ENCODE measurements at places on chromosomes 16 and 17.
A peak's percentile ranks its signal among the peaks of the same experiment; 100 is the strongest.

GRCh38 chr16:86347090-86347489 lies 163.2 kb upstream of the FOXF1 start:
- no peak for DNase-seq

DNA sequence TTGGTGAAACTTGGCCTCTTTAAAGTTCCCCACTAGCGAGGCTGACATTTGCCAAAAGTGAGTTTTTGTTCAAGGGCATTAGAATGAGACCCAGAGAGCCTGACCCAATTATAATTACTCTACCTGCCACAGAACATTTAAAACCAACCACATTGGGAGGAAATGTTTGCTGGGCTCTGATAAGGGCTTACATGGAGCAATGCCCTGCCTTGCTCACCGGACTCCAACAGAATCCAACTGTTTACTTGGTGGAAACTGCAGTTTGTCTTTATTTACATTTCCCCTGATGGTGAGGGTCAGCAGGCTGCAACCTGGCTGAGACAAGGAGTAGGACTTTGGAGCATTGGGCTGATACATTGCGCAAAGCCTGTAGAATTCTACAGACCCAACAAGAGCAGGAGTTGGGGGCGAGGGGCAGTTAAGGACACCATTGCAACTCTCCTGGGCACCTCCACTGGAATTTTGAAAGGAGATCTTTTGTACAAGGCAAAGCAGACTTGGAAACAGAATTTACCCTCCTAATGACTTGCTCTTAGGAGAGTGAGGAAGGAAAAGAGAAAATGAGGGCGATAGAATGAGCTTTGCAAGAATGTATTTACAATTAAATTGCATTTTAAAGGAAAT lies 368.6 kb downstream of the SHISA9 start:
- no peak for DNase-seq

- no peak for DNase-seq
Measured at GRCh38 chr17:18859256-18859655, 1.3 kb downstream of the PRPSAP2 start.

- no peak for DNase-seq
Measured at GRCh38 chr16:12162151-12162985, 185.8 kb downstream of the SNX29 start.

DNA sequence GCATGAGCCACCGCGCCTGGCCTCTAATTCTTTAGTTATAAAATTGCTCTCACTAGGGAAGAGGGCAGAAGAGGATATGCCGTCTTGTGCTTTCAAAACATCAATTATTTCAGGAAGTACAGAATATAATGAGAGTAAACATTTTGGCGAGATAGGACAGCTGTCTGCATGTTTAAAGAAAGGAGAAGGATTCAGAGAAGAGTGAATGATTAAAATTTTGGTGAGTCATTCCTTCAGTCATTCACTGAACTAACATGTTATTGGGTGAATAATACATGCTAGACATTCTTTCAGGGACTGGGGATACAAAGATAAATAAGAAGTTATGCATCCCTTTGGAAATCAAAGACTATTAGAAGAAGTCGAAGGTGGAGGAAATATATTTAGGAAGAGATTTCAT lies 590.3 kb upstream of the GOT2 start:
- no peak for DNase-seq

DNA sequence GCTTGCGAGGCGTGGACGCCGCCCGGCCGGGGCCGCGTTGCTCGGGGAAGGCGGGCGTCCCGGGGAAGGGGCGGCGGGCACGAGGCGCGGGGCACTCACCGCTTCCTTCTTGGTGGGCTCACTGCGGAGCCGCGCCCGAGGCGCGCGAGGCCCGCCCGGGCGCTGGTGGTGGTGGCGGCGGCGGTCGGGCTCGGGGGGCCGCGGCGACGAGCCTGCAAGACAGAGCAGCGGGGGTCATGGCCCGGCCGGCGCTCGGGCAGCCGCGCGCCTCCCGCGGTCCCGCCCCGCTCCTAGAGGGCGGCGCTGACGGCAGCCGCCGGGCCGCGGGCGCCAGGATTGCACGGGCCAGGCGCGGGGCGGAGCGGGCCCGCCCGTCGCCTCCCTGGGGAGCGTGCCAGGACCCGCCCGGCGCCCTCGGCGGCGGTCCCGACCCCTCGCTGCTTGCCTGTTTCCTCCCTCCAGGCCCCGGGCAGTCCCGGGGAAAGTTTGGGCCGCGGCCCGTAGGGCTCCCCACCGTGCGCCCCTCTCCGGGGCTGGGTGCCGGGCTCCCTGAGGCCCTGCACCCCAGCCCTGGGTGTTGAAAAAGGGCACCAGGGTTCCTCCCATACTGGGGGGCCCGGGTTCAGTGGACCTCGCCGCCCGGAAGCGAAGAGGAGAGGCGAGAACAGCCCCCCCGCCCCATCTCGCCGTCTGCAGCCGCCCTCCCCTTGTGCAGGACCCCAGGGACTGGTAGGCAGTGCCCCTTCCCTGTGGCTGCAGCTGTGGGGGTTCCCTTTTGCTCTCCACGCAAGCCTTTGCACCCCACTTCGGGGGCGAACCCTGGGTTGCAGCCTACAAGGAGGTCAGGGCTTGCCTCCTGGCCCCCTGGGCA lies at the start of gene C16orf74:
C16orf74 (minus strand) TSS at position 270 of the 871 bp plus-strand sequence. CDS start 15,879 bp downstream, outside the sequence.
- DNase-seq: peak; percentile 89

DNA sequence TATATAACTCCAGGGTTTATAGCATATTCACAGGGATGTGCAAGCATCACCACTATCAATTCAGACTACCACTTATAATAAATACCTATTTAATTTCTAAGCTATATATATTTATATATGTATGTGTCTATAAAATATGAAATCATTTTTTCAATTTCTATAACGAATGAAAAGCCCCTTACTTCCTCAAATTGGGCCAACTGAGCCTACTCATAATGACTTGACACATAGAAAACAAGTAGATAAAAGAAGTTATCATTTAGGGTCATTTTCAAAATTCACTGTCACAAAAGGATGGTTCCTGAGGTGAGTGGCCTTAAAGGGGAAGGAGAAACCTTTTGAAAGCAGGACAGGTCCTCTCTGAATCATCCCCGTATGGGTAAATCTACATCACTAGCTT lies 114.1 kb downstream of the ADCY9 start:
- DNase-seq: no peak

DNA sequence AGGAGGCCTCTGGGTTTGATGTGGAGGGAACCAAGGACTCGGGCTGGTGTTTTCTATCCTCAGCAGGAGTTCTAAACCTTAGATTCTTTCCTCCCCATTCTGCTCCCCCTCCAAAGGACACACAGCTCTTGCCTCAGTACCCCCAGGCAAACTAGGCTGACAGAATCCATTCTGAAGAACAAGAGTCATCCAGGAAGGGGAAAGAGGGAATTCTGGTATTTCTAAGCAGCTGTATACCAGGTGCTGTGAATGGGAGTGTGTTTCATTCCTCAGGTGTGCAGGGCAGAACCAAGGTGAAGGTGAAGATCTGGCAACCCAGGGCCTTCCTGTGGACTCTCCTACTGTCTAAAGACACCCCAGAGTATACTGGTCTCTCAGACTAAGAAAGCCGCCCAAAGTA lies 4.1 kb downstream of the INPP5K start:
- no peak for DNase-seq

DNA sequence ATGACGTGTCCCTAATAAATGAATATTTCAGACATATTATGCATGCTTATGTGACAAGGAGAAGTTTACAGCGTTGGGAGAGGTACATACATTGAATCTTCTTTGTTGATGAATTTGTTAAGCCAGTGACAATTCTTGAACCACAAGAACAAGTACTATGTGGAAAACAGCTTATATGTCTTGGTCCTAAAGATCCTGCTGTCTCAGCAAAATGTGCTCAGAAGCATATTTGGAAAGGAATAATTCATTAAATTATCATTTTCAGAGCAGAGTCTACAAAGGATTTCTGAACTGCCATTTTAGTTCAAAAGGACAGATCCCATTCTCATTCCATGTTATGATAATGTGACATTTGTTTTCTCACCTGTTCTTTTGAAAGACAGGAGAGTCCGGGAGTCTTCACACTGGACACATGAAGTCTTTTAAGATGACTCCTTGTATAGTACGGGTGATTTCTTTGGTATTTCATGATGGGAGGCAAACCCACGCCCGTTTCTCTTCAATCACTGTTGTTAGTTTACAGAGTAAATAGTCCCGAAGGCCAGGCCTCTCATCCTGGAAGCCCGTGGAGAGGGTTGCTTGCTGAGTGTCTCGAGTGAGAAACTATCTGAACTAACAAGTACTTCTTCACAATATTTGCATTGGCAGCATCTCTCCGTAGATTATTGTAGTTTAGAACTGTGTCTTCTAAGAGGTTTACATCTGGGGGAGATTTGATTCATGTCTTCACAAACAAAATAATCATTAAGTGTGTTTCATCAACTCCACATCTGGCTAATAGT lies 26.7 kb downstream of the VPS35L start:
- no peak for DNase-seq

DNA sequence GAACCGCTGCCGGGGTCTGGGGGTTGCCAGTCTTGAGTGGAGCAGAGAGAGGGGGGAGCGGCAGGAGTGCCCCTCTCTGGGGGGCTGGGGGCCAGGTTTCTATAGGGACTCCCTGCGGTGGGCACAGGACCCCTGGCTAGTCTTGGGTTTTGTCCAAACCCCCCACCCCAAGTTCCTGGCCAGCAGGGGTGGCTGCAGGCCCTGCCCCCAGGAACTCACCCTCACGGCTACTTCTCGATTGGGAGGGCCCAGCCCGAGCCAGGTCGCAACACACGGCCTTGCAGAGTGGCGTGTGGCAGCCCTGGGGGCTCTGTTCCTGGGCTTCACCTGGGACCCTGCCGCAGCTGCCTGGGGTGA lies 601 bp downstream of the CDH15 start:
- DNase-seq: no peak

Measured in GM20000 (cell line).